ENCODE measurements at places on chromosomes 5 and 9. TPM values are rescaled to one million over a fixed set of nuclear protein-coding genes. Genes with fewer than 3 reads are reported as not detected.

GRCh38 chr9:93541581-93542349 lies 34.6 kb upstream of the PHF2 start:
- DNase-seq, result no peak

- DNase-seq, result no peak
These were observed 47.3 kb upstream of the SUB1 start for GRCh38 chr5:32538031-32538547.

- DNase-seq, result peak; percentile 9
These were observed 602.9 kb upstream of the WWC1 start for GRCh38 chr5:167688341-167689130.

GRCh38 chr5:62762503-62762902 lies 183.9 kb downstream of the LRRC70 start:
- no peak for DNase-seq

TNFSF8 gene
- total RNA-seq, result not detected

DNA sequence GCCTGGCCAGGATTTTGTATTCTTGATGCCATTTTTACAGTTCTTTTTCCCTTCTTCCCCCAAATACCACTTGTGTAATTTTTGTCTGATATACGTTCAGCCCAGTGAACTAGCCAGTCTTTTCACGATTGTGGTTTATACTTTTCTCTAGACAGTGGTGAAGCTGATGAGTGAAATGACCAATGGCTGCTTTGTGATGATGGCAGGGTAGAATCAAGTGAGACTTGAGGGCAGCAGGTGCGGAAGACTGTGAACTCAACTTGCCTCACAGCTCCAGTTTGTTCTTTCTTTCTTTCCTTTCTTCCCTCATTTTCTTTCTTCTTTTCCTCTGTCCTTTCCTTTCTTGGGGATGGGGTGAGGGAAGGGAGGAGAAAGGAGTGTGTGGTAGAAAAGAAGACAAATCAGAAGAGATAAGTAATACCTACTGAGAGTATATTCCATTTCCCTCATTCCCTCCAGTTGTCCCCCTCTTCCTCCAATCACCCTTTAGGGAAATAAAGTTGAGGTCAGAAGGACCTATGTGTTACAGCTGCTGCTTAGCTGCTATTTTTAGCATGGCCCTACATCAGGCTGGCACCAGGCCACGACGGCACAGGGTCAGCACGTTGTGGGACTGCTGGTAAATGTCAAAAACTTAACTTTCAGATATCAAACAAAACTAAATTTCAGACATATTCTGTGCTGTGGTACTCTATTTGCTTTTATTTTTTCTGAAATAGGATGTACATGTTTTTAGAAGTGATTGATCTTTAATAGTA lies 12.3 kb downstream of the ZSWIM6 start:
- DNase-seq, result peak; percentile 52

GRCh38 chr9:130598188-130598587 lies 18.8 kb downstream of the FUBP3 start:
- DNase-seq, result no peak

DNA sequence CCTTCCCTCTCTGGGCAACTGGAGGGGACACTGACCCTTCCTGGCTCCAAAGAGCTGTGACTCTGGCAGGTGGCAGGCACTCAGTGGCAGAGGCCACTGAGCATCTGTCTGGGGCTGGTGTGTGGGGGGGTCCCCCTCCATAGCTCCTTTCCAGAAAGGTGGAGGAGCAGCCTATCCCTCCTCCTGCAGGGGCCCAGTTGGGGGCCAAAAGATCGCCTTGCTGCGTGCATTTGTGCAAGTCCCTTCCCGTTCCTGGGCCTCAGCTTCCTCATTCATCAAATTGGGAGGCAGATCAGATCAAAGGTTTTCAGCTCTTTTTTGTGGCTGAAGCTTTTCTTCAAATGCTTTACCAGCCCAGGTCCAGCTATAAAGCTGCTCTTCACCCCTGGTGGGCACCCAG lies 77.7 kb downstream of the NTNG2 start:
- DNase-seq, result no peak

GRCh38 chr5:93572608-93573353 lies 8.2 kb downstream of the NR2F1-AS1 start:
- peak; percentile 79 for DNase-seq

GRCh38 chr9:98740226-98740881 lies 31.6 kb upstream of the GABBR2 start:
- no peak for DNase-seq

C5orf34 gene
- 4.1 TPM for total RNA-seq

DNA sequence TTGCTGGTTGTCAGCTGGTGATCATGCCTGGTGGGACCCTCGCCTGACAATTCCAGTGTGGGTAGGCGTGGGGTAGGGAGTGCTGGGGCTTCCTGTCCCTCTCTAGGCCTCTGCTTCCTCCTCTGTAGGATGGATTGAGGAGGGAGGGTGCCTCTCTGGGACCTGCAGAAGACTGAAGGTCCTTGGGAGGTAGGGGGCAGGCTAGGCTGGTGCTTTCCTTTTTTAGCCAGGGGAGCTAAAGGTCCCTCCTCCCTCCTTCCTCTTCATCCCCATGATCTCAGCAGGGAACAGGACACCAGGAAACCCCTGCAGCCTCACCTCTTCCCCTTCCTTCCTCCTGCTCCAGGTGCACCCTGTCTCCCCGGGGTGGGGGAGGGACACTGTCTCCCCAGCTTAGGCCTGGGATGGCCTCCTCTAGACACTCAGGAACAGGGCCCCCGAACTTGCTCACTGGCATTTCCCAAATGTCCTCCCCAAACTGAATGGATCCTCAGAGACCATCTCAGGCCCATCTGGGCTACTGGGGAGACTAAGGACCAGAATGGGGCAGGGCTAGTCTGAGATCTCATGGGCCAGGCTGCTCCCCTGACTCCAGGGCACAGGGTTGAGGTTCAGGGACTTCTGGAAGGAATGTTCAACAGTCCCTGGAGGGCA lies 8.4 kb downstream of the SH2D3C start:
- DNase-seq, result no peak

CER1 gene
- total RNA-seq, result not detected

- DNase-seq, result no peak
These were observed 98.6 kb downstream of the SPOCK1 start for GRCh38 chr5:137400571-137400970.

CD14 gene
- total RNA-seq, result 4.1 TPM

Data from fibroblast of lung (primary cell).